ENCODE measurements at places on chromosomes 12 and 14.
A peak's percentile ranks its signal among the peaks of the same experiment; 100 is the strongest.

GRCh38 chr12:99453836-99454538 is 193.6 kb upstream of the GARIN6 start:
- no peaks in the 10 kb centered on the region for H3K4me1 ChIP-seq
- H3K27ac ChIP-seq = no peak overlapping the region
- no peaks in the 10 kb centered on the region for H3K36me3 ChIP-seq
- no peak for DNase-seq
- H3K4me3 ChIP-seq = no peak overlapping the region
- H3K27me3 ChIP-seq = no peaks in the 10 kb centered on the region

DNA sequence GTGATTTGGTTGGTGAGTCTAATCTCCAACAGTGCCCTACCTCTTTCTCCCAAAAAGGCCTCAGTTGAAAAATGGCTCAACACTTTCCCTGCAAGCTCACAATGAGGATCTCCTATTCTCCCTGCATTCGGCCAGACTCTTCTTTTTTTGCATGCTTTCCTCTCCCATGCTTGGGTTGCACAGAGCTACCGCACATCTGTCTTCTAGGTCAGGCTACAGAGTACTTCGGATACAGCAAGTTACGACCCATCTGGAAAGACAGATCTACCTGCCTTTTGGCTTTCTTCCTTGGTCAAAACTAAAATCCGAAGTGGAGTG is 305 bp upstream of the SLC16A7 start:
- H3K4me1 ChIP-seq = no peaks in the 10 kb centered on the region
- DNase-seq = no peak
- H3K4me3 ChIP-seq = peak overlapping the region; percentile 75

GRCh38 chr14:37588667-37588955 is 6.4 kb downstream of the FOXA1 start:
- H3K4me1 ChIP-seq = no peaks in the 10 kb centered on the region
- no peaks in the 10 kb centered on the region for H3K36me3 ChIP-seq
- DNase-seq = no peak
- no peak overlapping the region for H3K4me3 ChIP-seq
- H3K27ac ChIP-seq = peak overlapping the region; percentile 73

- H3K36me3 ChIP-seq = no peaks in the 10 kb centered on the region
- no peak for DNase-seq
- H3K27ac ChIP-seq = no peak overlapping the region
- H3K27me3 ChIP-seq = no peaks in the 10 kb centered on the region
- H3K4me1 ChIP-seq = peaks cover 6% of the 10 kb centered on the region
These were observed 15.6 kb downstream of the CNOT2 start for GRCh38 chr12:70258605-70259403.

GRCh38 chr12:39852346-39852745 is 232.7 kb upstream of the ABCD2 start:
- H3K4me1 ChIP-seq = no peaks in the 10 kb centered on the region
- no peaks in the 10 kb centered on the region for H3K27me3 ChIP-seq
- DNase-seq = no peak
- no peak overlapping the region for H3K27ac ChIP-seq
- no peak overlapping the region for H3K4me3 ChIP-seq

Data from Peyer's patch (tissue), 4 donors.